Stimulated activated CD8-positive, alpha-beta memory T cell treated with anti-CD3 and anti-CD28 coated beads, Interleukin-7, amount 100 ng/mL, for 24 hours (primary cell): ENCODE measurements at places on chromosomes 5 and 9.

- DNase-seq: no peak
Measured at GRCh38 chr5:96839071-96839592, 31.4 kb upstream of the ERAP1 start.

GRCh38 chr9:124855566-124855943, 2.3 kb downstream of the WDR38 start:
- no peak for DNase-seq

GRCh38 chr5:17679597-17680203, 45.4 kb downstream of the TAF11L14 start:
- DNase-seq: no peak

DNA sequence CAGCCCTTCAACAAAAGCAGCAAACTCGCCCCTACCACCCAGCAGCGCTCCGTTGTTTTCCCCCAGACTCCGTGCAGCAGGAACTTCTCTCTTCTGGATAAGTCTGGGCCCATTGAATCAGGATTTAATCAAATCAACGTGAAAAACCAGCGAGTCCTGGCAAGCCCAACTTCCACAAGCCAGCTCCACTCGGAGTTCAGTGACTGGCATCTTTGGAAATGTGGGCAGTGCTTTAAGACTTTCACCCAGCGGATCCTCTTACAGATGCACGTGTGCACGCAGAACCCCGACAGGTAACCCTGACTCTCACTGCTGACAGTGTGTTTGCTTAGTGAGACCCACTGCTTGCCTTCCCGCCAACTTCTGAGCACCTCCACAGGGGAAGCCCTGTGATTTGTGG, 81.8 kb downstream of the PRDM6 start:
- DNase-seq: no peak

GRCh38 chr5:11180890-11181289, 419.9 kb upstream of the DAP start:
- no peak for DNase-seq

- no peak for DNase-seq
Measured at GRCh38 chr9:20043035-20043434, 254.2 kb upstream of the SLC24A2 start.

DNA sequence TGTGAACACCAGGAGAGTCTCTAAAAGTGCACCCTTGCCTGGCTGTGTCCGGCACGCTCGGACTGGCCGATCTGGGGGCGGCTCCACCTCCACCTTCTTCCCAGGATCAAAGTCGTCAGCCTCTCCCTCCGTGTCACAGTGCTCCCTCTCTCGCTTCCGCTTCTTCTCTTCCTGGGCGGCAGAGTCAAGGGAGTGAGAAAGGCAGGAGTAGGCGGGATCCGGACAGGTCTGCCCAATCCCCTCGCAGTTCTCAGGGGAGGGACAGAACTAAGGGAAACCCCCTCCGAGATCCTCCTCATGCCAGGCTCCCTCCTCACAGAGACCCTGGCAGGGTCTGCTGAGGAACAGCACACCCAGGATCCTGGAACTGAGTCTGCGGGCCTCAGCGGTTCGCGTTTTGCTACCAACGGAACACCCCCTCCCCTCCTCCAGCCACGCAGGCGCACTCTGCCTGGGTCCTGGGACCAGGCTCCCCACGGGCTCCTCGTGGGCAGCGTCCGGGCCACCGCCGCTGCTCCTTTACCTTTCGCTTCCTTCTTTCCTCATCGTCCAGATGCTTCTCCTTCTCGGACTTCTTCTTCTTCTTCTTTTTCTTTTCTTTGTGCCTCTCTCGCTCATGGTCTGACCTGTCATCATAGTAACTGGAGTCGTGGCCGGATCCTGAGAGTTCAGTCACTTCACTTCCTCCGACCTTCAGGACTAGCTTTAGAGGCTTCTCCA, 1.3 kb downstream of the BRD9 start:
- DNase-seq: no peak

GRCh38 chr5:124057724-124058231, 545.8 kb downstream of the CSNK1G3 start:
- DNase-seq: no peak

- no peak for DNase-seq
Measured at GRCh38 chr5:51895834-51896233, 512.6 kb downstream of the ISL1 start.

GRCh38 chr5:140148508-140148907, 22.8 kb downstream of the IGIP start:
- DNase-seq: no peak

- no peak for DNase-seq
Measured at GRCh38 chr5:18811661-18812060, 1176.3 kb downstream of the CDH18 start.
